A549 treated with AZD2906 at 1 μM for 4 hours (cell line): ENCODE measurements at places on chromosomes 7 and 10. TPM values are rescaled to one million over a fixed set of nuclear protein-coding genes. Genes with fewer than 3 reads are reported as not detected.

OPALIN gene
- not detected in 5 replicates for total RNA-seq

FAM241B gene
- 15.8 to 18.1 TPM (median 17.1 TPM) in 5 replicates for total RNA-seq

VWA2 gene
- 0.03 to 0.06 TPM (median 0.03 TPM) in 4 of 5 replicates, not detected in the other for total RNA-seq

NUTM2B gene
- total RNA-seq, result 0.19 to 0.42 TPM (median 0.26 TPM) in 5 replicates

TFPI2 gene
- 208 to 310 TPM (median 225 TPM) in 5 replicates for total RNA-seq

AEBP1 gene
- 0.06 TPM in 1 of 5 replicates, not detected in the others for total RNA-seq

SPRN gene
- total RNA-seq, result 0.30 to 0.39 TPM (median 0.32 TPM) in 5 replicates

ADARB2 gene
- 0.06 to 0.17 TPM (median 0.06 TPM) in 3 of 5 replicates, not detected in the others for total RNA-seq

MSS51 gene
- 0.31 to 0.68 TPM (median 0.38 TPM) in 5 replicates for total RNA-seq

ITIH5 gene
- total RNA-seq, result 0.05 to 0.09 TPM (median 0.06 TPM) in 5 replicates

OR9A2 gene
- total RNA-seq, result not detected in 5 replicates

VAX1 gene
- total RNA-seq, result 0.98 to 1.4 TPM (median 1.3 TPM) in 5 replicates

DYDC2 gene
- 0.09 to 0.19 TPM in 2 of 5 replicates, not detected in the others for total RNA-seq

ANXA8 gene
- total RNA-seq, result 29.3 to 37.5 TPM (median 34.1 TPM) in 5 replicates

MRLN gene
- total RNA-seq, result not detected in 5 replicates

MMD2 gene
- not detected in 5 replicates for total RNA-seq

ARF5 gene
- 164 to 201 TPM (median 167 TPM) in 5 replicates for total RNA-seq

COL28A1 gene
- 0.42 to 1.1 TPM (median 0.57 TPM) in 5 replicates for total RNA-seq

GPNMB gene
- total RNA-seq, result 2.2 to 3.5 TPM (median 3.1 TPM) in 5 replicates

PPP1R17 gene
- not detected in 5 replicates for total RNA-seq

MTPN gene
- total RNA-seq, result 93.8 to 121 TPM (median 107 TPM) in 5 replicates
